ENCODE measurements at places on chromosomes 13 and 19. TPM values are rescaled to one million over a fixed set of nuclear protein-coding genes. Genes with fewer than 3 reads are reported as not detected.

GPR183 gene
- 2.2 TPM for polyA plus RNA-seq

SLC25A41 gene
- 0.93 TPM for polyA plus RNA-seq

ZNF491 gene
- polyA plus RNA-seq = 3.4 TPM

DPF1 gene
- polyA plus RNA-seq = 0.70 TPM

OLFM4 gene
- polyA plus RNA-seq = 0.77 TPM

ZNF681 gene
- 8.8 TPM for polyA plus RNA-seq

CD320 gene
- 49.2 TPM for polyA plus RNA-seq

ZNF582 gene
- polyA plus RNA-seq = 10.7 TPM

ZNF793 gene
- polyA plus RNA-seq = 19.8 TPM

CEACAM6 gene
- polyA plus RNA-seq = 0.34 TPM

GJA3 gene
- 15.6 TPM for polyA plus RNA-seq

SNRPD2 gene
- 320 TPM for polyA plus RNA-seq

AZU1 gene
- polyA plus RNA-seq = 1.7 TPM

TLE6 gene
- 11.0 TPM for polyA plus RNA-seq

LHB gene
- polyA plus RNA-seq = not detected

VSTM2B gene
- polyA plus RNA-seq = 0.19 TPM

All from right renal pelvis (tissue), 4 donors.